ENCODE measurements at places on chromosomes 1 and 21.
A peak's percentile ranks its signal among the peaks of the same experiment; 100 is the strongest.

GRCh38 chr1:181396811-181397210, 86.5 kb upstream of the CACNA1E start:
- DNase-seq, result no peak

GRCh38 chr1:152880316-152880715, 2.2 kb downstream of the SMCP start:
- DNase-seq, result no peak

DNA sequence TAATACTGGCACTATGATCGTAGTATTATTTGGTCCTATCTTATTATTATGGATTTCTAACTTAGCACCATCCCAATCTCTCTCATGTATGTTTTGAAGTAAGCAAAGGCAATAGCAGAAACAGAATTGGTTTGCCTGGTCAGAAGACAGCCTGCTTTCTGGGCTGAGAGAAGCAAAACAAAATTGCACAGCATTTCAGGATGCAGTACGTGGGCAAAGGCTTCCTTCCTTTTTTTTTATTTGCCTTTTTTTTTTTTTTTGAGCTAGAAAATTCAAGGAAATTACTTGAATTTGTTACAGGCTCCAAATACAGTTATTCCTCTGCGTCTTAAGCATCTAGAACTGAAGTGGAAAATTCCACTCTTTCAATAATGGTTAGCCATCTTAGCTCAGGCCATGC, 8.8 kb downstream of the CDA start:
- no peak for DNase-seq

DNA sequence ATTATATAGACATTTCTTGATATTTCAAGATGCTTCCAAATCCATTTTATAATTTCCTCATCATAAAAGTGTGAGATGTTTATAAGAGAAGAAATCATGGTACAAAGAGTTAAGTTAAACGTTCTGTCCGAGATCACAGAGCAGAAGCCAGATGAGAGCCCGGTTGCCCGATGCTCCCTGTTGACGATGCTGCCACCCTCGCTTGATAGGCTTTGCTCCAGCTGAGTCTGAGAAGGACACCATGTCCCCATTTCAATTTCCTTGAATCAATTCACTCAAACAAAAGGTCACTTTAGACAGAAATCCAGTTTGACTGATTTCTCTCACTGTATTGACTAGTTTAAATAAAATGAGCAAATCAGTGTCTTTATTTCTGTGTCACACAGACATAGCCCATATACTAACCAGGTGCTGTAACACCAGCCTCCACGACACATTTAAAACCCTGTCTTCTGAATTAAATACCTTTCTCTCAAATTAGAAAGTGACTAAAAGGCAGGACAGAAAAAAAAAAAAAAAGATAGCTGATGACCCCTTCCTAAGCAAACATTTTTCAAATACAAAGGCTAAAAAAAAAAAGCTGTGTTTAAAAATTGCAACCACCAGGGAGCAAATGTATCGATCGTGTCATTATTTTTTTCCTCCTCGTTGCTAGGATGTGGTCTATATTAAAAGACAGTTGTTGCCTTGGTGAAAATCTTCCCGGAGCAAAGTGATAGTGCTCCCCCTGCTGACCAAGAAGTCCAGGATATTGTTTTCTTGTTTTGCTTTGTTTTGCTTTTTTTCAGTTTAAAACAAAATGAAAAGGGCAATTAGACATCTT, 35.2 kb downstream of the DNASE2B start:
- peak; percentile 76 for DNase-seq

- DNase-seq, result no peak
Observed at GRCh38 chr1:228776449-228776848, 41.2 kb downstream of the RHOU start.

DNA sequence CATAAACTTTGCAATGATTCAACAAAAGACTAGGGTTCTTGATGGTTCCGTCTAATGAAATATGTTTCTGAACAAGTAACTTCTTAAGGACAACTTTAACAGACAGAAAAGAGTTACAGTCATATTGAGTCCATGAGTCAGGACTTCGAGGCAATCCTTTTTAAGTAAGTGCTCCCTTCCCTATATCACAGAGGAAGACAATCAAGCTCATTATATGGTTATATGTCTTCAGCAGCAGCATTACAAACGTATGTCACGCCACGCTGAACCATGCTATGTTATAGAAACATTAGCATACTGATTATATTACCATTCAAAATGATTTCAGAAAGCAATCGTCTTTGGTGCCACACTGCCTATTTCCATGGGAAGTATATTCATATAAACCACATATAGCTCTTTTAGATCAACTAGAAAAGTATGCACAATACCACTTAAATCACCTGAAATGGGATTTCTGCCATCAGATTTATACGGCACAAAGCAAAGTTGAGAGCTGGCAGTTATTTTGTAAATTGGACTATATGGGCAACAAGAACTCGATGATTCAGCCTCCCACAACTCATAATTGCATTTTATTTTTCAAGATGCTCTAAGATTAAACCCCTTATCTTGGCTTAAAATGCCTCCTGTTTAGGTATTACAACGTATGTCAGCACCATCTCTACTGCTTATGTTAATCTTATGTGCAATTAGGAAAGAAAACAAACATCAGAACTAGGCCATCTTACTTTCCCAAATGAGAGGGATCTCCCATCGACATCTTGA, 111.3 kb upstream of the SAMSN1 start:
- no peak for DNase-seq

DNA sequence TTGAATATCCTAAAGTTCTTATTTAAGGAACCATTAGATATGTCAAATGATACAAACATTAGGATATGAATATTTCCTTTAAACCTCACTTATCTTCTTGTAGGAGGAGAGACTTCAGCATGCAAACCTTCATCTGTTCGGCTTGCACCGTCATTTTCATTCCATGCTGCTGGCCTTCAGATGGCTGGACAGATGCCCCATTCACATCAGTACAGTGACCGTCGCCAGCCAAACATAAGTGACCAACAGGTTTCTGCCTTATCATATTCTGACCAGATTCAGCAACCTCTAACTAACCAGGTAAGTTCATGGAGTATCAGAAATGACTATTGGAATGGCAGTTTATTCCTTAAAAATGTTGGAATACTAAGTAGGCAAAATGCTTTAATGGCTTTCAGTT, 106.0 kb downstream of the DYRK1A start:
- DNase-seq, result no peak

DNA sequence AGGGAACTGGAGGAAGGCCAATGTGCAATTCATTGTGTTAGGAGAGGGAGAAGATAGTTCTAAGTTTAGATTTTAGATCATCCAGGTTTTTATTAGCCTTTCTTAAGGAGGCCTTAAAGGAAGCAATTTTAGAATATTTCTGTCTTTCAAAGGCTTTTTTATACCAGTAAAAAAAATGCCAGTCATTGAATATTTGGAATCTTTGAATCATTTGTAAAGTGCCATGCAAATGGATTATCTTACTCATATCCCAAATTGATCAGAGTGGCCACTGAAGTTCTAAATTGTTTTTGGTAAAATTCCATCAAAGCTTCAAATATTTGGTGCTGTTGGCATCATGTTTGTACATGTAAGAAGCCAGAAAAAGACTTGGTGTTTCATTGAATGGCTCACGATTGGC, 244.8 kb downstream of the RPS6KC1 start:
- DNase-seq, result no peak

- DNase-seq, result no peak
Observed at GRCh38 chr1:191176131-191176530, 698.5 kb upstream of the BRINP3 start.

GRCh38 chr1:179807691-179808485, 64.8 kb downstream of the FAM163A start:
- DNase-seq, result no peak

DNA sequence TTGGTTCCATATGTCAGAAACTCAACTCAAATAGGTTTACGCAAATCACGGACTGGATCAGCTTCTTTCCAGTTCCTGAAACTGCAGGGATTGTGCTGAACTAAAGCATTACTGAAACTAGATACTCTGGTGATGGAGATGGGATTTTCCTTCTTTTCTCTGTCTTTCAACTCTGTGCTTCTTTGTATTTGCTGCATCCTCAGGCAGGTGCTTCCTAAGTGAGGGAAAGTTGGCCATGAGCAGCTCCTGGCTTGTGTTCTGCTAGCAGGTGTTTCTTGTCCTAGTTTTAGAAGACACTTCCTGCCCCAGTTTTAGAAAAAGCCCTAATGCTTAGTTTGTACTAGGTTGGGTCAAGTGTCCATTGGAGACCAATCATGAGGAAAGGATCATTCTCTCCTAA, 86.7 kb upstream of the USP24 start:
- no peak for DNase-seq

DNA sequence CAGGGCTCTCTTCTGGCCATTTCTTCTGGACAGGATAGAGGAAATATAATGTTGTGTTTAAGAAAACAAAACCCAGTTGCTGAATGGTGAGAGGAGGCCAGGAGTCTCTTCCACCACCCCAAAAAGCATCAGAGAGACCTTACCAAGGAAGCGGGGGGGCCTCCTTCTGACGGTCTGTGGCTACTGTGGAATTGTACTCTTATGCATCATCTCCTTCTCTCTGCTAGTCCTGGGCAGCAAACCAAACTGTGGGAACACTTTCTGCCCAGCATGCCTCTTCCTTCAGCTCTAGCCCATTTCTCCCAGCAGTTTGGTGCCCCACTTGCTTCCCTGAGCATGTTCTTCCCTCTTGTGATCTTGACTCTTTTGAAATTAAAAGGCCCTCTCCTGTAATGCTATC, 157.7 kb downstream of the HHIPL2 start:
- no peak for DNase-seq

- no peak for DNase-seq
Observed at GRCh38 chr1:96559707-96560596, 161.6 kb upstream of the PTBP2 start.

DNA sequence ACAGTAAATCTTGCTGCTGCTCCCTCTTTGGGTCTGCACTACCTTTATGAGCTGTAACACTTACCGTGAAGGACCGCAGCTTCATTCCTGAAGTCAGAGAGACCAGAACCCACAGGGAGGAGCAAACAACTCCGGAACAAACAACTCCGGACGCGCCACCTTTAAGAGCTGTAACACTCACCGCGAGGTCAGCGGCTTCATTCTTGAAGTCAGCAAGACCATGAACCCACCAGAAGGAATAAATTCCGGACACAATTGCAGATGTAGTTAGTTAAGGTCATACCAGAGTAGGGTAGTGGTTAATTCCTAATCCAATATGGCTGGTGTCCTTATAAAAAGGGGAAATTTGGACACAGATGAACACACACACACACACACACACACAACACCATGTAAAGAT, 37.7 kb downstream of the VTCN1 start:
- no peak for DNase-seq

GRCh38 chr1:54135436-54136120, 17.2 kb downstream of the CDCP2 start:
- no peak for DNase-seq

GRCh38 chr1:243596431-243597062, 253.5 kb downstream of the AKT3 start:
- DNase-seq, result no peak

DNA sequence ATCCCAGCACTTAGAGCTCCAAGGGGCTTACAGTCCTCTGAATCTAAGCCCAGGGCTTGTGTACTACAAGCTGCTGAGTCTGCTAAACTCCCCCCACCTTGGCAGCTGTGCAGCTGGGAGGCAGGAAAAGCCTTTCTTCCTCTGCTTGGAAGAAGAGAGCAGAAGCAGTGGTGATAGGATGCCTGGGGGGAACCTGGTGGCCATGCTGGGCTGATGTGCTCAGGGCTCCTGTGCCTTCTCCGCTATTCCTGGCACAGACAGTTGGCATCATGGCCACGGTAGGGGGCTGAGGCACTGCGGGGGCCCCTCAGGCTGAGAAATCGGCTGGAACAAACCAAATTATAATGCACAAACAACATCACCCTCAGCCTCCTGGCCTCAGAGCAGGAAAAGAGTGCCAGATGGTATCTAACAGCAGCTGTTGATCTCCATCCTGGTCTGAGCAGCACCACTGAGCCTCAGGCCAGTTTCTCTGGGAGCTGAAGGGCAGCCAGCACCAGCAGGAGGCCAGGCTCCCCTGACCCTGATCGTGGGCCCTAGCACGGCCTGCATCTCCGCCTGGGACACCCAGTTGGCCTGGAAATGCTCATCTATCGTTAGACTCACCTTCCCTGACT, 35.8 kb downstream of the ECE1 start:
- no peak for DNase-seq

DNA sequence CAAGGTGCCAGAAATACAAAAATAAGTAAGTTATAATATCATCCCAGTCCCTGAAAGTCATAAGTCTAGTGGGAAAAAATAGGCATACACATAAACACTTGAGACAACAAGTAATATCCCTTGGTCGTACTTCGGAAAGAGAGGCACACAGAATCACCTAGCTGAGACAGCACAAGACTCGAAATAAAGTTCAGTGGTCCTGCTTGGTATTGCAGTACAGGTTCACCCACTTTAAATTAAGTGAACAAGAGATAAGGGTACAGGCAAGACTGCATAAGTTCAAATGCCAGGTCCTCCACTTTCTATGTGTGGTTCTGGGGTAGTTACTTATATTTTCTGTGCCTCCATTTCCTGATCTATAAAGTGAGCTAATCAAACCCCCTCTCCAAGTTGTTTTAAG, 47.6 kb downstream of the SEC16B start:
- DNase-seq, result no peak

DNA sequence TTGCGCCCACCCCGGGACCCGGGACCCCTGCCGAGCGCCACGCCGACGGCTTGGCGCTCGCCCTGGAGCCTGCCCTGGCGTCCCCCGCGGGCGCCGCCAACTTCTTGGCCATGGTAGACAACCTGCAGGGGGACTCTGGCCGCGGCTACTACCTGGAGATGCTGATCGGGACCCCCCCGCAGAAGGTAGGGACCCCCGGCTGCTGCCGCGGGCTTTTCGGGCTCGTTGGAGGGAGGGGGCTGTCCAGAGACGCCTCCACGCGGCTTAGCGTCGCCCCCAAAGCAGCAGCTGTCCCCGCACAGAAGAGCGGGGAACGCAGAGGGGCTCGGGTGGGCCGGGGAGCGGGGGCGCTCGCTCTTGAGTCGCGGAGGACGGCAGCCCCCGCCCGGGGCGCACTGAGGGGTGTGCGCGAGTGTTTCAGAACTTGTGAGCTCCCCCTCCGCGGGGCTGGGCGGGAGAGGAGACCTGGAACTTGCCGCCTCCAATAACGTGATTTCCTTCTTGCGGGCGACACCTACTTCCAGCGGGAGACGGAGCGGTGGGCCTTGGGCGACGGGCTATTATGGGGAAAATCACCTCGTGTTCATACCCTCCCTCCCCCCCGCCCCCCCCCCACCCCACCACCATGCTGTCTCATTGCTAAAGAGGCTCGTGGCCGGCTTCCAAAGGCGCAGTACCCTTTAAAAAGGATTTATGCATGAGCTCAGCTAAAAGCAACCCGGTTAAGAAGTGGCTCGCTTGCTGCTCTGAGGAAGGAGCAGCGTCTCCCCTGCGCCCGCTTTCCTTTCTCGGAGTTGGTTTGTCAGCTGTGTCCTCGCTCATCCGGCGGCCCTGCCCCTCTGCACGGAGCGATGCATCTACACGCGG, 664 bp downstream of the BACE2 start:
- no peak for DNase-seq

- no peak for DNase-seq
Observed at GRCh38 chr1:236058141-236058934, 6.6 kb downstream of the NID1 start.

DNA sequence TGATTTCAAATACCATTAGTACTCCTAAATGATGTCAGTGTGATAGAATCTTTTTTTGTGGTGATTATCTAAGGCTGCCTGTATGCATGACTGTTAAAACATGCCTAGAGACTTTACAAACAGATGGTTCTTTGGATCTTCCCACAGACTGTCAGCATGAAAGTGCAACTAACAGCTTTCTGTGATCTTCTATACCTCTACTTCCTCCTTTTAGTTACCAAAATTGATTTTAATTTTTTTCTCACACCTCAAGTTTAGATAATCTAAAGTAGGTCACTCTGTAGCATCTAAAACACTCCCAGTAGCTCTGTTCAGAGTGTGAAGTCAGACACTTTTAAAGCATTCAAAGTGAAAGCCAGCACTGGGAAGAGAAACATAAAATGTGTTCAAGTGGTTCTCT, 534.5 kb downstream of the PTPRC start:
- DNase-seq, result no peak

Measured in DMS153 (cell line).